HFF-Myc (cell line): ENCODE measurements at places on chromosomes 11 and 22.

DNA sequence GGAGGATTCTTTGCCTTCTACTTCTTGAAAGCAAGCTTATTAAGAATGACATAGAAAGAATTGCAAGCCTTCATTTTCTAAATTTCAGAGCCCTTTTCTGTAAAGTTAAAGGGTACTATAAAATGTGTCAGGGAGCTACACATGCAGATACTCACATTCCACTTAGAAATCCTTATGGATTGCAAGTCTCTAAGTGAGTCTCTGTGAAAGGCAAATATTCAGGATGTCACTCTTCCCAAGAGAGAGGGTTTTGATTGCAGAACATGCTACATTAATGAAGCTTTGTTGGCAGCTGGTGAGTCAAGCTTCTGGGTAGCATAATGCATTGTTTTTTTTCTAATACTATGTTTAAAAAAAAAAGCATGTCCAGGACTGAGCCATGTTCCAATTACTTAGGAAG is 369.2 kb downstream of the DCDC1 start:
- no peak for DNase-seq

DNA sequence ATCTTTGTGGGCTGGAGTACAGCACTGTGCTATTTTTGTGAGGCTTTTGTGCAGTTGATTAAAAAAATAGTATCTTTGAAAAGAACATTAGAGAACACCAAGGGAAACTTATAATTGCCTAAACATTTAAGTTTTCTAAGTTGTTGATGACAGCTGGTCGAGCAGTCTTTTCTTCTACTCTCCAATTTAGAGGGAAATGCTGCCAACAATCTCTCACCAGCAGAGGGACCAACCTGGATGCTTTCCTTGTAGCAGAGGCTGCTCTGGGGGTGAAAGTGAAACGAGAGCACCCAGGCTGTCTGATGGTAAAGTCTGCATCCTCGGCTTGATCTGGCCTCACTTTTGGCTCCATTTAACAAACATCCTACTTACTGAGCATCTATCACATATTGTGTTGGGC is 1286.5 kb upstream of the TENM4 start:
- no peak for DNase-seq

- no peak for DNase-seq
These were observed 1.2 kb downstream of the CASP1 start for GRCh38 chr11:105033781-105034180.

- DNase-seq = no peak
These were observed 46.6 kb upstream of the TTLL12 start for GRCh38 chr22:43233529-43233928.

GRCh38 chr11:131811383-131811782 is 441.0 kb downstream of the NTM start:
- DNase-seq = no peak

- DNase-seq = no peak
These were observed 18.9 kb downstream of the TIMP3 start for GRCh38 chr22:32820131-32821119.

- no peak for DNase-seq
These were observed 11.4 kb downstream of the SHANK3 start for GRCh38 chr22:50683994-50684371.

DNA sequence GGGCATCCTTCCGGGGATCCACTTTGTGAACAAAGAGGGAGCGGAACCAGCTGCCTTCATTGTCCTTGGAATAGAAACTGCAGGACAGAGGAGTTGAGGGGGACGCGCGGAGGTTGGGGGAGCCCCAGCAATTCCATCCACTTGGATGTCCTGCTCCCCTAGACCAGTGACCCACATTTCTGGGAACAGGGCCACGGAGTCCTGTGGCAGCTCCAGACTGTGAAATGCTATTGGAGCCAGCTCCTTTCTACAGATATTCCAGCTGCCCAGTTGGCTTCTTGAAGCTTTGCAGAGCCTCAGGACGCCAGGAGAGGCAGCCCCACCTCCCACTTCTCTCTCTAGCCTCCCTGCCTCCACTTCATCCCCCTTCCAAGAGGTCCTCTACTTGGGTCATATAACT is 10.5 kb downstream of the NIPSNAP1 start:
- DNase-seq = no peak

DNA sequence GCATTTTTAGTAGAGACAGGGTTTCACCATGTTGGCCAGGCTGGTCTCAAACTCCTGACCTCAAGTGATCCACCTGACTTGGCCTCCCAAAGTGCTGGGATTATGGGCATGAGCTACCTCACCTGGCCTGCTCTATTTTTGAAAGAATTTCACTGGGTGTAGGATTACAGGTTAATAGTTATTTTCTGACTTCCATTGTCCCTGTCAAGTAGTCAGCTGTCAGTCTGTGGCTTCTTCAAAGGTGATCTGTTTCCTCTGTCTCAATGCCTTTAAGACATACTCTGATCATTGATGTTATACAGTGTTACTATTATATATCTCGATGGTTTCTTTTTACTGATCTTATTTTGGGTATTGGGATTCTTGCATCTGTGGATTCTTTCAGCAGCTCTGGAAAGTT is 10.1 kb upstream of the EXT2 start:
- no peak for DNase-seq

DNA sequence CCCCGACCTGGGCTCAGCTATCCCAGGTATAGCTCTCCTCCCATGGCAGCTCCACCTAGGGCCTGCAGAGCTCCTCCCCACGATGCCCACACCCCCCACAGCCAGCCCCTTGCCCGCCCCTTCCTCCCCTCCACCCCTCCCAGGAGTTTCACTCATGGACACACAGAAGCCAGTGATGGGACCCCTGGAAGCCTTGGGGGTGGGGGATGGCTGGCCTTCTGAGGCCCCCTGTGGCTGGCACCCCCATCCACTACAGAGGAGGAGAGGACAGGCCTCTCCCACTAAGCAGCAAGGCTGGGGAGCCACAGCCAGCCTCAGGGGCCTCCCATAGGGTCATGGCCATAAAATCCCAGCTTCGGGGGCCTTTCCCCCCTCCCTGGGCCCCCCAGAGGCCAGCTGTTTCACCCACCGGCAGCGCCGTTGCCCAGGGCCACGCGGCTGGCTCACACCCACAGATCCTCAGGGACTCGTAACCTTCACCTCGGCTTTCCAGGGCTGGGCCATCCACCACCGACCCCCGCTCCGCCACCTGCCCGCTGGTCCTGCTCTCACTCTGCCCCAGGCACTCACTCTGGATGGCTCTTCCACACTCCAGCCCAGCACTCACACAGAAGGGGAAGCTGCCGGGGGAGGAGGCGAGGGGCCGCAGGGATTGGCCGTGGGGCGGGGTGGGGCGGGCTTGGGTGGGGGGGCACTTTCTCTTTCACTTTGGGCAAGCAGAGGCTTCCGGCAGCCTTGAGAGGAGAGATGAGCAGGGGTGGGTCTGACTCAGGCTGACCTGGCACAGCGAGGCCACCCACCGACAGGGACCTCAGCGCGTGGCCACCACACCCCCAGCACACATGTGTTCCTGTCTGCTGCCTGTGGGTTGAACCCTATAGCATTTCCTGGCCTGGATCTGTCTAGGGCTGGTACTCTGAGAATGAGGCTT is 2.2 kb downstream of the SLC25A22 start:
- no peak for DNase-seq

DNA sequence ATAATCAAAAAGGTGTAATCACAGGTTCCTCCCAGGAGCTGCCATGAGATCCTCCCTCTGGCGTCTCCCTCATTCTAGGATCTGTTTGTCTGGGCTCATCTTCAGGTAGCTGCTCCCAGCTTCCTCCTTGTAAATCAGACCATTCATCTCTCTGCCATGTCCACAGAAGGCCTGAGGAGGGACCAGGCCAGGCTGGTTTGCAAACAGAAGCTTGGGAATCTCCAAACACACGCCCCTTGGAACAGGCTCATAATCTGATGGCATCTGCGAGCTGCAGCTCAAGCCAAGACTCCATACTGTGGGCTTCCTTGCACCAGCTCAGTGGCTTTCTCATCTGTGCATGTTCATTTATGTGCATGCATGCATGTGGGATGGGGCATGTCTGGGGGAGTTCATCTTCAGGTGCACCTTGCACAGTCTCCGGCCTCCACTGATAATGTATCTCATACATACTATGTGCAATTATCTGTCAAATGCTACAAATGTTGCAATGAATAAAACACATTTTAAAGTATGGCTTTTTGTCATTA is 134.9 kb downstream of the NXPE2 start:
- DNase-seq = no peak

- no peak for DNase-seq
These were observed 40.2 kb upstream of the PRODH start for GRCh38 chr22:18976197-18976751.

DNA sequence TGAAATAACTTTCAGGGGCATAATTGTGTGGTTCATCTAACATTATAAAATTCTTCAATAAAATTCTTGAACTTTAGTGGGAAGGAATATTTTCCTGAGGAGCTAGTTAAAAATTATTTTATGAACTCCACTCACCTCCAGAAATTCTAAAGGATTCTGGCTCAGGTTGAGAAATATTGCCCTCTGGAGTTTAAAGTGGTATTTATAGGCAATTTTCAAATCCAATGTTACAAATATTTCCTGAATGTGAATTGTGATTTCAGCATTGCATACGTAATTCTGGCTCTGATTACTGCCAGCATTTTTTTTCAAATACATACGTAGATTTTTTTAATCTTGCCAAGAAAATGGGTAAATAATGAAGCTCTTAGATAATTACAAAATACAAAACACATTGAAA is 598.2 kb upstream of the ANO3 start:
- DNase-seq = no peak
